CD4-positive, alpha-beta T cell treated with Interleukin-6 for 4 hours (primary cell): ENCODE measurements at places on chromosomes 13 and 19.

- no peak for DNase-seq
Observed at GRCh38 chr13:19981685-19982238, 23.2 kb downstream of the ZMYM2 start.

DNA sequence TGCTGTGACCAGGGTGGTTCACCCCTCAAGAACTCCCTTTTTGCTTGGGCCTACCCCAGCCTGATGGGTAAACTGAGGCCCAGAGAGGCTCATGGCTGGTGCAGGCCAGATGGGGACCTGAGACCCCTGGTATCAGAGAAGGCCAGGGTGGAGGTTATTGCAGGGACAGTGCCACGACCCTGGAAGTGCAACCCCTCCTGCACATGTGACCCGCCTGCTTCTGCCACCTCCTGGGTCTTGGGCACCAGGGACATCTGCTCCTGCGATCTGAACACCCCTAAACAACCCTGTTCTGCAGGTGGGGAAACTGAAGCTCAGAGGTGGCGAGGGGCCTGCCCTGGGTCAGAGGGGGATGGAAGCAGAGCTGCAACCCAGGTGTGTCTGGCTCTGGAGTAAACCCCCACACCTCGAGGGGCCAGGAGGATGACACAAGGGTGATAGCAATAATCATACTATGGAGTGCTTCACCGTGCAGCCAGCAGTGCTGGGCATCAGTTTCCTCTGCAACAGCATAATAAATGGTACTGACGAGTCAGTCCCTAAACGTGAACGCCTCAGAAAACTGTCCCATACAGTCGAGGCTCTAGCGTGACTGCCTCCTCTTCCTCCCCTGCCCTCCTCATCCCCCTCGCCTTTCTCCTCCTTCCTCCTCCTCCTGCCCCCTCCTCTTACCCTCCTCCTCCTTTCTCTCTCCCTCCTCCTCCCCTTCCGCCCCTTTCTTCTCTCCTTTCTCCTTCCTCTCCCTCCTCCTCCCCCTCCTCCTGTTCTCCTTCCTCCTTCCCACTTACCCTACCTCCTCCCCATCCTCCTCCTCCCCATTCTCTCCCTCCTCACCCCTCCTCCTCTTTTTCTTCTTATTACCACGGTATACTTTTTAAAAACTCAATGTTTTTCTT, 4.3 kb downstream of the YJEFN3 start:
- no peak for DNase-seq

- peak; percentile 61 for DNase-seq
Observed at GRCh38 chr19:33302175-33302973, at the start of gene CEBPA. TSS of gene CEBPA (minus strand) at chr19:33302534. CDS start at chr19:33302414, 120 bp downstream.

DNA sequence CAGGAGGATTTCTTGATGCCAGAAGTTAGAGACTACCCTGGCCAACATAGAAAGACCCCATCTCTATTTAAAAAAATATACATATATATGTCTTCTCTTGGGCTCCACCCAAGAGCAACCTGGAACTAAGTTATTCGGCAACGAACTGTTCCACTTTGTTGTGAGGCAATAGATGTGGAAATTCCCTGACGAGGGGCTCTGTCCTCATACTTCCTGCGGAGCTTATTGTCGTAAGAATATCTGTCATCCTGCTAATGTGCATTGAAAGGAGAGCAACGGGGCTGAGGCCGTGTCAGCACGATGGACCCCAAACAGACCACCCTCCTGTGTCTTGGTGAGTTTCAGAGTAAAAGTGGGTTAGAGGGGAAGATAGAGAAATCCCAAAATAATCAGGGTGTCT, at the start of gene FCAR:
Gene FCAR, plus strand, starts transcription at position 246 of the 400 bp plus-strand sequence. Its CDS starts 55 bp downstream, at position 301.
- DNase-seq = no peak

DNA sequence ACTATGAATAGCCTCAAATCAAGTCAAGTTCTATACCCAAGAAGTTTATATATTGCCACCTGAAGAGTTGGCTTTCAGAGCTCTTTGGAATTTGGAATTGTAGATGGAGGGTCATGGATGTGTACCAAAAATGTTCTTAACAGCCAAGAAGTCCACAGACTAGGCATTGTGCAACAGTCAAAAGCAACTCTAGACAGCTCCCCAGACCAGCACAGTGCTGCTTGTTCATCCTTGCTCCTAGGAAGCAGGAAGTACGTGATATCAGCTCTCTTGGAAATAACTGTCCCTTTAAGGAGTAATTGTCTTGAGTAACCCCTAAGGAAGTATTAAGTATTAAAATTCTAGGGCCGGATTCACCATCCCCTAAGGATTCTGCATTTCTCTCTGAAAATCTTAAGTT, 30.7 kb upstream of the IL17D start:
- DNase-seq = no peak

GRCh38 chr13:29434217-29434945, 161.1 kb downstream of the SLC7A1 start:
- no peak for DNase-seq

DNA sequence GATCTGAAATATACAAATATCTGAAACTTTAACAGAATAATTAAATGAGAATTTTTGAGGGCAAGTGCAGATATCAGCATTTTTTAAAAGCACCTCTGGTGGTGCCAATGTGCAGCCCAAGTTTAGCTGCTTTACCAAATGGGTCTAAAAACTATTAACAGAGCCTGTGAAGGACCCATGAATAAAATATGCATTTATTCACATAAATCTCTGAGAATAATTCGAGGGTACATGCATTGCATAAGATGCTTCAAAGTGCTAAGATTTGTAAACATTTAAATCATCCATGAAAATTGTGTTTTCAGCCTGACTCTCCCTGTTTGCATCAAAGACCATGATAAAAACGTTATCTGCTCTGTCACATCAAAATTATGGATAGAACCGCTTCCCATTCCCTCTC, 47.1 kb upstream of the TNFSF11 start:
- DNase-seq = no peak

GRCh38 chr13:57666131-57666953, 34.8 kb downstream of the PCDH17 start:
- no peak for DNase-seq

GRCh38 chr19:50516456-50516855, 2.7 kb upstream of the ASPDH start:
- no peak for DNase-seq

DNA sequence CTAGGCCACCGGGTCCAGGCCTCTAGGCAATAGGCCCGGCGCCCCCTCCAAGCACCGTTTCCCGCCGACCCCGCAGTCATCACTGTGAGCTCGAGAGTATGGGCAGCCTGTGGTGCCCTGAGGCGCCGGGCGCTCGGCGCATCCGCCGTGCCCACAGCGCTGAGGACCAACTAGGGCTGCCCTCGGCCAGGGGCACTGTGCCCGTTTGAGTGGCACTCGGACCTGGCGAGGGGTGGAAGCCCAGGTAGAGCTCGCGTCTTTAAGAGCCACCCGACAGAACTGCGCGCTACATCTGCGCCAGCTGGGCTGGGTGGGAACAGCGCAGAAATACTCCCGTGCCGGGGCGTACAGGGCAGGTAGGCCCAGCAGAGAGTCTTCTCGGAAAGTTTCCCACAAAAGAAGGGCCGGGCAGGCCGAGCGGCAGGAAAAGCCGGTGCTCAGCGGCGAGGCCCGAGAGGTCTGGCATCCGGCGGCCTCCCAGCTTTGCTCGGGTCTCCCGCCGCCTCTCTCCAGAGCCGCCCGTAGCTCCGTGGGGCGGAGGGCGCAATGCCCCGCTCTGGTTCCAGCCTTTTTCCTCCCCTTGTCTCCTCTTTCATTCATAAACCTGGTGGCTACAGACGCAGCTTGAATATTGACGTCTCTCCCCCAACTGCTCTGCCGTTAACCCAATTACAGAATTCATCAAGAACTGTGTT, 5.4 kb upstream of the SOX1 start:
- DNase-seq = no peak

GRCh38 chr13:33277037-33277740, 8.4 kb downstream of the STARD13 start:
- DNase-seq = no peak

- DNase-seq = peak; percentile 75
Observed at GRCh38 chr19:3146677-3147100, 10.9 kb downstream of the GNA15 start.

DNA sequence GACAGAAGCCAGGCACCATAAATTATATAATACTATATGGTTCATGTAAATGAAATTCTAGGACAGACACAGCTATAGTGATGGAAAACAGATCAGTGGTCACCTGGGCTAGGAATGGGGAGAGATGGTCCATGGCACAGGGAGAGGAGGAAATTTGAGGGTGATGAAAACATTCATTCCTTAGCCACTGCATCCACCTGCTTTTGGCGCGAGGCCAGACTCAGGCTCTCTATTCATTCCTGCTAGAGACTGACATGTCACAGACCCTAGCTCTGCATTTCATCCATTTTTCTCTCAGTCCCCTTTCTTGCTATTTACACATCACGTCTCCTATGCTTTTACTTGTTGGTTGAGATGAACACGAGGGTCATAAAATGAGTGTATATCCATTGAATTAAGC, 628.3 kb upstream of the SLC10A2 start:
- DNase-seq = no peak

GRCh38 chr13:51252954-51253532, 30.8 kb downstream of the FAM124A start:
- DNase-seq = no peak

DNA sequence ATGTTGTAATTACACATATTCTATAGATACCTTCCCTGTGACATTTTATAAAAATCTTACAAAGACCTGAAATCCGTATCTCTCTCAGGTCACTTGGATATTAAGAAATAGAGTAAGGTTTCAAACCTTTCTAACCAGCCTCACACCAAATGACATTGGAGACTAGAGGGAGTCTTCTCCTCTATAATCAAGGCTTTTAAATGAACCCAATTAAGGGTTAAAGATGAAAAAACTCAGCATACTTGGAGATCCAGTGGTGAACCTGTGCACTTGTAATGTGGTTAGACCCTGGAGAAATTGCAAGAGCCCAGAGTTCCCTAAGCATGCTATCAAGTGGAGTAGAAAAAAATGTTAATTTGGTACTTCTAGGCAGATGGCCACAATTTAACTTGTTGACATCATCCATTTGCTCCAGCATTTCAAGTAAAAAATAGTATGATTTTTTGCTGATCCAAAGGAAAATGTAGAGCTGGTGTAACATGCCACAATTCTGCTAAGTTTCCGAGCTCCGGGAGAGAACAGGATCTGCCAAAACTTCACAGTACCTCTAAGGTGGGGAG, 554.1 kb upstream of the MIR17HG start:
- DNase-seq = no peak

GRCh38 chr13:93517658-93518057, 291.1 kb downstream of the GPC6 start:
- DNase-seq = no peak

DNA sequence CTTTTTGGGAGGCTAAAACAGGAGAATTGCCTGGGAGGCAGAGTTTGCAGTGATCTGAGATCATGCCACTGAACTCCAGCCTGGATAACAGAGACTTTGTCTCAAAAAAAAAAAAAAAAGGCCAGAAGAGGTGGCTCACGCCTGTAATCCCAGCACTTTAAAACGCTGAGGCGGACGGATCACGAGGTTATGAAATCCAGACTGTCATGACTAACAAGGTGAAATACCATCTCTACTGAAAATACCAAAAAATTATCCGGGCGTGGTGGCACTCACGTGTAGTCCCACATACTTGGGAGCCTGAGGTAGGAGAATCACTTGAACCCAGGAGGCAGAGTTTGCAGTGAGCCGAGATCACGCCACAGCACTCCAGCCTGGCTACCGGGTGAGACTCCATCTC, 39.9 kb downstream of the ZNF611 start:
- no peak for DNase-seq

GRCh38 chr13:106989876-106990275, 421.9 kb upstream of the ARGLU1 start:
- DNase-seq = no peak

DNA sequence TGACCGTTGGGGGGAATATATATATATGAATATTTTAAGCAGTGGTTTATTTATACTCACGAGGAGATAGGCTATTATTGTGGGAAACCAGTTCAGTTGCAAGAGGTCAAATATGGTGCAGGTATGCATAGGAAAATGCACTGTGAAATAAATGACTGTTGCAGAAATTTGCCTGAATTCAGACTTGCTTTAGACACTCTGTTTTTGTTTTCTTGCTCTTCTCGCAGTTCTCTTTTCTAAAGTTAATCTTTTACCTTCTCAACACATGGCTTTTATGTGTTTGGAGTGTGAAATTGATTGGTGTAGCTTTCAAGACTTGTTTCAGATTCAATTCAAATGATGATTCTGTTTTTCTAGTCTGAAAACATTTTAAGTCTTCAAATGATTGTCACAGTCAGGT, 109.7 kb downstream of the LRCH1 start:
- DNase-seq = no peak

DNA sequence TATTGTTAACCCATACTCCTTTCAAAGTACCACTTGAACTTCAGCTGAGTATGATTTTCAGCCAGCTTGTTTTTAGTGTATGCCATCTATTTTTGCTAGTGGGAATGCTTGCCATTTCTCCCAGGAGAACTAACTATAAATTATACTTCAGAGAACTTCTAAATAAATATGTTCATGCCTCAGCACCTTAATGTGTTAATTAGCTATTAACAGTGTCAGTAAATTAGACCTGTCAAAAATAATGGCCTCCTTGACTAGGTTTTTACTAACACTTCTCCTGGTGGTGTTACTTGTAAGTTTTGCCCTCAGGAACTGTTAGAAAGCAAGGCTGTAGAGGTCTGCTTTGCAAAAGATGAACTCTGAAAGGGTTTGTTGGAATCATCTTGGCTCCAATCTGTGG, 4.5 kb downstream of the CLDN10 start:
- no peak for DNase-seq
